ENCODE measurements at places on chromosomes 4 and X.

GRCh38 chrX:103584596-103584995, 719 bp upstream of the TCEAL4 start:
- DNase-seq = no peak

DNA sequence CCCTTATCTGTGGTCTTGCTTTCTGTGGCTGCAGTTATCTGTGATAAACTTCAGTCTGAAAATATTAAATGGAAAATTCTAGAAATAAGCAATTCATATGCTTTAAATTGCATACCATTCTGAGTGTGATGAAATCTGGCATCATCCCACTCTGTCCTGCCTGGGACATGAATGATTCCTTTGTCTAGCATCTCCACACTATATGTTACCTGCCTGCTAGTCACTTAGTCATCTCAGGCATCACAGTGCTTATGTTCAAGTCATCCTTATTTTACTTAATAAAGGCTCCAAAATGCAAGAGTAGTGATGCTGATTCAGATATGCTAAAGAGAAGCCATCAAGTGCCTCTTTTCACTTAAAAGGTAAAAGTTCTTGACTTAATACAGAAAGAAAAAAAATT, 14.3 kb upstream of the RAB9B start:
- no peak for DNase-seq

- no peak for DNase-seq
Measured at GRCh38 chr4:95532305-95532704, 16.5 kb downstream of the UNC5C start.

DNA sequence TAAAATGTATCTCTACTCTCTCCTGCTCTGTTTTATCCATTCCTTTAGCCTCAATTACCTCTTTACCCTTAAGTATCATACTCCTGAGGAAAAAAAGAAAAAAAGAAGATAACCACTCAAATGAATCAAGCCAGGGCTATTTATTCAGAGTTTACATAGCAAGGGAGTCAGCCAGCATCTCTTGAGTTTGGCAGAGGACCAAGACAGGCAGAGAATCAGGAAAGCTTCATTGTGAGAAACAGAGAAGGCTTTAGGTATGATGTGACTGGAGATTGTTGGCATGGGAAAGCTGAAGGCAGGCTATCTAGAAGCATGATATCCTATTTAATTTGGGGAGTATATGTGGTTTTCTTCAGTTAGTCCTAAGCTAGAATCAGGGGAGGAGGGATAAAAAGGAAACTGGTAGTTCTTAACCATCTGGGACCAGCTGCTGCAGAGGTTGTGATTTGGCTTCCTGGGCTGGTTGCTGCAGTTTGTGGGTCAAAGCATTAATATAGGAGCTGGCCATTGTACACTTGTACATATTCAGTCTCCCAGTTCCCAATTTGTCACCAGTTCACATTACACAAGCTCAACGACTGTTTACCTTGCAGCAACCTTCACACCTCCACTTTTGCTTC, 11.2 kb downstream of the APELA start:
- no peak for DNase-seq

- DNase-seq = peak; percentile 74
Measured at GRCh38 chrX:9885150-9885549, 82.0 kb upstream of the CLDN34 start.

- no peak for DNase-seq
Measured at GRCh38 chrX:72130762-72131250, 909 bp downstream of the RTL5 start.

DNA sequence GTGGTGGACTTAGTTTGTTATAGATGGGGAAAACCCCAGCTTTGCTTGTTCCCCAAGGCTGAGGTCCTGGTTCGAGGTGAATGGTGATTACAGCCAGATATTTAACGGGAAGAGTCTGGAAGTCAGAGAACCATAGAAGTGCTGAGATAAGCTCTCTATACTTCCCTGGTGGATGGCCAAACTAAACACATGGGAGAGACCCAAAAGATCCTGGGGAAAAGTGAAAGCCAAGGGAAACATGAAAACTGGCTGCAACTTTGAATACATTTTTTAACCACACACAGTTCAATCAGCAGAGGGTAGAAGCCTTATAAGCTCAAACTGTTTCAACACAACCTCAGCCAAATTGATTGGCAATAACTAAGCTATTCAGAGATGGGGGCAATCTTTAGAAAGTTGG, 29.3 kb upstream of the SRPX start:
- no peak for DNase-seq

GRCh38 chr4:182478475-182478874, 235.3 kb downstream of the TENM3 start:
- DNase-seq = no peak

GRCh38 chrX:113384628-113385027, 544.0 kb upstream of the AMOT start:
- no peak for DNase-seq
